Panc1 (cell line): ENCODE measurements at places on chromosomes 7 and 10.

GRCh38 chr7:128672927-128673517, 930 bp downstream of the GARIN1A start:
- DNase-seq: no peak

DNA sequence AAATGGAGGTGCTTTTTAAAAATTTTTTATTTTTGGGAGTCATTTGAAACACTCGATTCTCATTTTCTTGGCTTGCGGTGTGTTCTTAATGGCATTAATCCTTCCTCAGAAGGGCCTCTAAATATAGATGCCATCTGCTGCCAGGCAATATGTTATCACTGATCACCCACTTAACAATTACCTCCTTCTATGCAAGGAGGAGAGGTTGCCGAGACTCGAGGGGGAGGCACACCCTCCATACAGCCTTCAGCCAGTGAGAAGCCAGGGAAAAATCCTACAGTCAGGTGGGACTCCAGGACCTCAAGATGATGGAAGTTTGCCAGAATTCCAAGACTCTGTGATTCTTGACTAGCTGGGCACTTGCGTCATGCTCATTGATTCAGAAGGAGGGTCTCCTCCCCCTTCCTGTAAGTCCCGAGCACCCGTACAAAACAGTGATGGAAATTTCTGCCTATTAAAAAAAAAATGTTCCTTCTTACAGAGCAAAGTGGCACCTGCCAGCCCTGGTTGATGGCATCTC, 574.5 kb downstream of the TYW1 start:
- no peak for DNase-seq

DNA sequence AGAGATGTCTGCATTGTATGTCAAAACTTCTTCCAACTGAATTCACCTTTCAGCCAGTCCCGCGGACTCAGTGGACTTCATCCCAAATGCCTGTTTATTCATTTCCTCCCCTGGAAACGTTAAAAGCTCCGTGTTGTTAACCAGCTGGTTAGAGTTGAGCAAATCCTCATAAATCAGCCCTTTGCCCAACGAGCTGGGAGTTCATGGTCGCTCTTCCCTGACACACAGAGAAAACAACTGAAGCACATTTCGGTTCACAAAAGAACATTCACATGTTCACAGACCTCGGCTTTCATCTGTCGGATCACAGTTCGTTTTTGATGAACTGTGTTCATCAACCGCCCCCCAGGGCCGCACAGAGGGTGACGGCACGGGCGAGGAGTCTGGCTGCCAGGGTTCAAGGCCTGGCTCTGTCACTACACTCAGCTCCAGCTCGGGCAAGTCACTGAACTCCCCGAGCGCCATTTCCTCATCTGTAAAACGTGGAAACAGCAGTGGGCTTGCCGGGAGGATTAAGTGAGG, 62.6 kb downstream of the GLI3 start:
- no peak for DNase-seq

GRCh38 chr7:94160719-94161435, 156.7 kb upstream of the BET1 start:
- DNase-seq: no peak

DNA sequence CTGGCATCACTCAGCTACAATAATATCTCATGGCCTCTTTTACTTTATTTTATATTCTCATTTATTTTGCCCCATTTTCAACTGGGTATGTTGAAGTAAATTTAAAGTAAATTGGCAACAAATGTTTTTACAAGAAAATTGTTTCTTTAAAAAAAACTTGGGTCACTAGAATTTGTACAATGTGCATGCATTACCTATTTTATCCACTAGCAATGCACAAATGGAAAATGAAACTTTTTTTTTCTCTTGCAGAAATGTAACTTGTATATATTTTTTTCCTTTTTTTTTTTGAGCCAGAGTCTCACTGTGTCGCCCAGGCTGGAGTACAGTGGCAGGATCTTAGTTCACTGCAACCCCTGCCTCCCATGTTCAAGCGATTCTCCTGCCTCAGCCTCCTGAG, 10.3 kb upstream of the H2AZ2 start:
- DNase-seq: no peak
